Umbilical cord (tissue), 2 donors: ENCODE measurements at places on chromosomes 4 and X.

DNA sequence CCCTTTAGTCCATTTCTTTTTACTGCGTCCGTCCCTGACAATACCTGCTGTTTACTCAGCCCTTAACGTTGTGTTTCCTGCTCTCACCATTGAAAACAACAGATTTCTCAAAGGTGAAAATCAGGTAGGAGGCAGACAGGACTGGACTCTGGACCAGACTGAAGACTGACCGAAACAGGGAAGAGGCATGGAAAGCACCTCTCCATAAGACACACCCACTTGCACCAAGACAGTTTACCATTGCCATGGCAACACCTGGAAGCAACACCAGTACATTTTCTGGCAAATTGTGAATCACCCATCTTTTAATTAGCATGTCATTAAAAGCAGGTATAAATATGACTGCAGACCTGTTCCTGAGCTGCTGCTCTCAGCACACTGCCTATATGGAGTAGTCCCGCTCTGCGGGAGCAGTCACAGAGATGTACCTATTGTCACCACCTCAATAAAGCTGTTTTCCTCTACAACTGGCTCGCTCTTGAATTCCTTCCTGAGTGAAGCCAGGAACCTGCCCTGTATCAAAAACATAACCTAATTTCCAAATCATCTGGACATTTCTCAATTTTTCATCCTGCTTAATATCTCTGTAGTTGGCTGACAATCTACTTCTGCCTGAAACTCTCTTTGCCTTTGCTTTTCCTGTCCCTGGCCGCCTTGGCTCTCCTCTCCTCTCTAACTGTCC is 117.0 kb downstream of the RNF150 start:
- no peak for DNase-seq

DNA sequence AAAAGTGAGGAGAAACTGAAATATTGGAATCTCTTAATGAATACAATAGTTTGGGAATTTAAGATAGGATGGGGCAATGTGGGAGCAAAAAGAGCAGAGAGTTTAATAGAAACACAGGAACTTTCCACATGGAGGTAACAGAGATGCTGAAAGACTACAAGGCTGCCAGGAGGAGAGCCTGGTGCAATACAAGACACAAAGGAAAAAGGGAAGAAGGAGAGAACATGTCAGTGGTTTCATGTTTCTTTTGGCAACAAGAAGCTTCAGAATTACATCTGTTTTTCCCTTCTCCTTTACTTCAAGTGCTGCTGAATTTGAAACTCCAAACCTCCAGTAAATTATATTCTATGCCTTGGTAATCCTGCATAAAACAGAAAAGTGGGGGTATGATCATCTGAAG is 474.3 kb downstream of the FAT4 start:
- no peak for DNase-seq

DNA sequence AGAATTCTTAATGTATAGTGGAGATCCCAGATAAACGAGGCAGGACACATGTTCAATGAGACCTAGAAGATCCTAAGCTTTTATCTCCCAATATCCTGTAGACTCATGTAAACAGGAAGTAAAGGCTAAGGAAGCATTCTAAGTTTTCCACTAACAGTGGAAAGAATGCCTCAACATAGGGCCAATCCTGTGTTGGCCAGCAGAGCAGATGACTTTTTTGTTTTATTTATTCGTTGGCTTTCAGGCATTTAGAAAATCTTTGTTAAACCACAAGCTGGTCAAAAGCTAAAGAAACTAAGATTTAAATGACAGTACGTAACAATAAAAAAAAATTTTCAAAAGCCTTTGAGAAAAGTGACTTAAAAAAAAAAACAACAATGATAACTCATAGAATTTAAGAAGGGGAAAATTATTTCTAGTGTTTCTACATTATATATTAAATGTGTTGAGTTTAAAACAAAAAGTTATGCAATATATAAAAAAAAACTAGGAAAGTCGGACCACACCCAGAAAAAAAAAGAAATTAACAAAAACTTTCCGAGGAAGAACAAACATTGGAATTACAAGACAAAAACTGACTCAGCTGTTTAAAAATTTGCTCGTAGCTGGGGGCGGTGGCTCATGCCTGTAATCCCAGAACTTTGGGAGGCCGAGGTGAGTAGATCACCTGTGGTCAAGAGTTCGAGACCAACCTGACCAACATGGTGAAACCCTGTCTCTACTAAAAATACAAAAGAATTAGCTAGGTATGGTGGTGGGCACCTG is 759.3 kb downstream of the FSTL5 start:
- DNase-seq = no peak

GRCh38 chr4:83238393-83239248 is 46.0 kb downstream of the COQ2 start:
- no peak for DNase-seq

GRCh38 chrX:3651277-3651676 is 62.2 kb downstream of the PRKX start:
- DNase-seq = no peak
